ENCODE measurements at places on chromosomes 11 and 22.
A peak's percentile ranks its signal among the peaks of the same experiment; 100 is the strongest.

GRCh38 chr22:24975813-24976341 lies 23.4 kb downstream of the KIAA1671 start:
- DNase-seq = no peak

GRCh38 chr11:70092959-70093715 lies 15.0 kb downstream of the ANO1 start:
- DNase-seq = no peak

- no peak for DNase-seq
Observed at GRCh38 chr11:109291553-109291952, 130.4 kb upstream of the C11orf87 start.

DNA sequence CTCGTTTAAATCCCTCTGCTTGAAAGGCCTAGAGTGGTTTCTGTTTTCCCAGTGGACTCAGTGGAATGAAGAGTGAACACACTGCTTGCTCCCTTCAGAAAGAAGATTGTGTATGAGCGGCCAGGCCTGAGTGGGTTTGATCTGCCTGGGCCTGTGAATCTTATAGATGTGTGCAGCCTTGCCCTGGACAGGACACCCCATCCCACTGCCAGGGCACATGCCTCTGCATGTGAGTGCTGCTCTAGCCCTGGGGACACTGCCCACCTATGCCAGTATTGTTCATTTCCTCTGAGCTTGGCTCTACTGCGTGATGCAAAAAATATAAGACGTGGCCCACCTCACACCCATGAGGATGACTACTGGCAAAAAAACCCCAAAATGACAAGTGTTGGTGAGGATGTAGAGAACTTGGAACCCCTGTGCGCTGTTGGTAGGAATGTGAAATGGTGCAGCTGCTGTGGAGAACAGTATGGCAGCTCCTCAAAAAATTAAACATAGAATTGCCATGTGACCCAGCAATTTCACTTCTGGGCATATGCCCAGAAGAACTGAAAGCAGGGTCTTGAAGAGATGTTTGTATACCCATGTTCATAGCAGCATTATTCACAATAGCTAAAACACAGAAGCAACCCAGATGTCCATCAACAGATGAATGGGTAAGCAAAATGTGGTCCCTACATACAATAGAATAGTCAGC lies 27.3 kb upstream of the NECTIN1 start:
- DNase-seq = no peak

GRCh38 chr11:134252346-134253187 lies 585 bp downstream of the THYN1 start:
- peak; percentile 40 for DNase-seq

- DNase-seq = no peak
Observed at GRCh38 chr22:36480941-36481392, 473 bp downstream of the TXN2 start.

DNA sequence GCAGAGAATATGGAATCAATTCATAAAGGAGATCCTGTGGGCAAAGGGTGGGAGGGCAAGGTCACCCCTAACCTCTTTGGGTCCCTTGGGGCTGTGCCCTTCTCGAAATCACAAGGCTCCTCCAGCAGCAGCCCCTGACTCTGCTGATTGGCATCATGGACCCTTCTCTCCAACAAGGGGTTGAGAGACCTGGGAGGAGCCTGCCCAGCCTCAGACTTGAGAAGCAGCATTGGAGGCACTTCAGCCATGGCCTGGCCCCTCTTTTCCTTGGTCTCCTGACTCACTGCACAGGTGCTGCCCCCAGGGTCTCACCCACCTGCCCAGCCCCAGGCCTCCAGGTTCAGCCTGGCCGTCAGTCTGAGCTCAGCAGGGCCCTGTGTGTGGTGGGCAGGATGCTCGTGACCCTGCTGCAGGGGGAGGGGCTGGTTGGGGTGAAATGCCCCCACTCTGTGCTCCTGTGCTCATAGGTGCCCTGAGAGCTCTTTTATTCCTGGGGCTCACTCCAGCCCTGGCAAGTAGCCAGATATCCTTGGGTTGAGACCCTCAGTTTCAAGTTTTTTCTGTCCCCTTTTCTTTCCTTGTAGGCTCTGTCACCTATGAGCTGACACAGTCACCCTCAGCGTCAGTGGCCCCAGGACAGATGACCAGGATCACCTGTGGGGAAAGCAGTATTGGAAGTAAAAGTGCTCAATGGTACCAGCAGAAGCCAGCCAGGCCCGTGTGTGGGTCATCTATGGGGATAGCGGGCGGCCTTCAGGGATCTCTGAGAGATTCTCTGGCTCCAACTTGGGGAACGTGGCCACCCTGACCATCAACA lies 110.8 kb downstream of the GGTLC2 start:
- DNase-seq = no peak

GRCh38 chr22:48319321-48320047 lies 1508.2 kb downstream of the BRD1 start:
- no peak for DNase-seq

DNA sequence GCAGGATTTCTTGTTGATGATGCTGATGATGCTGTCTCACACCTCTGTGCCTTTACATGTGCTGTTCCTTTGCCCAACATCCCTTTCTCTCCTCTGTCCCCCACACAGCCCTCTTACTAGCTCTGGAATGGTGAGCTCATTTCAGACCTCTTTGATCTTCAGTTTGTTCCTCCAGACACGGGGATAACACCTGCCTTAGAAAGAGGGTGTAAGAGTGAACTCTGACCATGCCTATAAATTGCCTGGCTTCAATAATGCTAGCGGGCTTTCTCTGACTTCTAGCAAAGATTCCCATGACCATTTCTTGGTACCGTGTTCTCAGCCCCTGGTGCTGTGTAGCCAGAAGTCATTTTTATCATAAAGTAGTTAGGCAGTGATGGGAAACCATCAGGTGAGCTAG lies 55.9 kb upstream of the DRD2 start:
- DNase-seq = no peak

DNA sequence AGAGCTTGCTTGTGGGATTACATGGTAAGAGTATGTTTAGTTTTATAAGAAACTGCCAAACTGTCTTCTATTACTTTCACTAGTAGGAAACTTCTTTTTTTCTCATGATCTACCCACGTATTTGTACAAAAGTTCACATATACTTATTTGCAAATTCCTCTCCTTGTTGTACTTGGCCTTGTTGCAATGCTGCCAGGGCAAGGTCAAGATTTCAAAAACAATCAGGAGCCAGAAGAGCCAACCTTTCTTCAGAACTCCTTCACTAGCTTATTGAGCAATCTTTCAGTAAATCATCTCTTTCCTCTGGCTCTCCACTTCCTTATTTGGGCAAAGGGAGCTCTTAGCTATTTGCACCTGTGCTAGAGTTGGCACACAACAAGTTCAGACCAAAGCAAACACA lies 9.7 kb downstream of the SRSF8 start:
- no peak for DNase-seq

DNA sequence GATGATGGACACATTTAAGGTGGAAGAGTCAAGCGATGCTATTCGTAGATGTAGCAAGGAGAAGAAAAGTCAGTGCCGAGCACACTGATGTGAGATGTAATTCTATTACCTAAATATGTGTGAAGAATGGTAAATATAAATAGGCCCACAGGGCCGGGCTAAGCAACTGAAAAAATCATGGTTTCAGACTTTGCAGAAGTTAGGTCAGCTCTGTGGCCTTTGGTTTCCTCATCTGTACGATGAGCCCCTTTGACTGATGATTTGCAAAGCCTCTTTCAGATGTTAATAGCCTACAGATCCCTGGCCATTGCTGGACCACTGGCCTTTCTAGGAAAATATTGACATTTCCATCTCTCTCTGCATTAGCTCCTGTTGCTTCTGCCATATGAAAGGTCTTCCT lies 570.8 kb downstream of the OPCML start:
- no peak for DNase-seq

DNA sequence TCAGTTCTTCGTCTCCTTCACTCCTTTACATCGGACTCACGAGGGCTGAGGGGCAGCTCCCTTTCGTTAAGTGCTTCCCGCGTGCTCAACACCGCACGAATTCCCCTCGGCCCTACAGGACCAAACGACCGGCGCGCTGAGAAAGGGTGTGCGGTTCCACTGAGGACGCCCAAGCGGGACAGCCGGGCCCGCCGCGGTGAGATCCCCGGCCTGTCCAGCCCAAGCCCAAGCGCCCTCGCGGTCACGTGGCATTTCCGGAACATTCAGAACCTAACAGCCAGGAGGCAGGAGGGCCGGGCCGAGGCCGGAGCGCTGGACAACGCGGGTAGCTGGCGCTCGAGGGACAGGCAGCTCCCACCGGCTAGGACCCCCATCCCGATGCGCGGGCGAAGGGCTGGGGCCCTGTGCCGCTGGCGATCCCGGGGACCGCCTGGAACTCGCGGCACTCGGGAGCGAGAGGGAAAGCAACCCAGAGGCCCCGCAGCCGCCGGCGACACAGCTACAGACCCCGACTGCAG lies 737 bp upstream of the STIP1 start:
- peak; percentile 72 for DNase-seq

- DNase-seq = no peak
Observed at GRCh38 chr11:103676413-103676812, 360.0 kb upstream of the DDI1 start.

DNA sequence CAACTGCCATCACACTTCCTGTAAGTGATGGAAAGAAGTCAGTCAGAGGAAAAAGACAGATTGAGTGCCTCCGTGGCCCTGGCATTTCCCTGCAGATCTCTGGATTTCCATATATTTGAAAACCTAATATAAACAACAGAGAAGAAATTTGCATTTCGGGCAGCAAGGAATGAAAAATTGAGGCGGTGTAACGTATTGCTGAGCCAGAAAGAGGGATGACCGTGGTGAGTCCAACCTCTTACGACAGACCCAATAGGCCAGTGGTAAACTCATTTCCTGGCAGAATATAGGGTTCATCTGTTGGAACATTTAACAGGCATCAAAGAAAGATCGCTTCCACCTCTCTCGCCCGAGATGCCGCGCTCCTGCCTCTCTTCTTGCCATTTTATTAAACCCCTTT lies 336.5 kb downstream of the MIAT start:
- DNase-seq = no peak

GRCh38 chr11:110176366-110177085 lies 83.3 kb downstream of the ZC3H12C start:
- no peak for DNase-seq

DNA sequence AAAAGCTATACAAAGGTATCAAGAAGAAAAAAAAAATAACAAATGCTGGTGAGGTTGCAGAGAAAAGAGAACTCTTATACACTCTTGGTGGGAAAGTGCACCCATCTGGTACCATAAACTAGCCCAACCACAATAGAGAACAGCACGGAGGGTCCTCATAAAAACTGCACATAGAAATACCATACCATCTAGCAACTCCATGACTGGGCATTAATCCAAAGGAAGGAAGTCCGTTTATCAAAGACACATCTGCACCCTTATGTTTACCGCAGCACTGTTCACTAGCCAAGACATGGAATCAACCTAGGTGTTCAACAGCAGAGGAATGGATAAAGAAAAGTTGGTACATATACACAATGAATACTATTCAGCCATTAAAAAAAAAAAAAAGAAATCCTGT lies 10.8 kb upstream of the CLDN5 start:
- DNase-seq = no peak

DNA sequence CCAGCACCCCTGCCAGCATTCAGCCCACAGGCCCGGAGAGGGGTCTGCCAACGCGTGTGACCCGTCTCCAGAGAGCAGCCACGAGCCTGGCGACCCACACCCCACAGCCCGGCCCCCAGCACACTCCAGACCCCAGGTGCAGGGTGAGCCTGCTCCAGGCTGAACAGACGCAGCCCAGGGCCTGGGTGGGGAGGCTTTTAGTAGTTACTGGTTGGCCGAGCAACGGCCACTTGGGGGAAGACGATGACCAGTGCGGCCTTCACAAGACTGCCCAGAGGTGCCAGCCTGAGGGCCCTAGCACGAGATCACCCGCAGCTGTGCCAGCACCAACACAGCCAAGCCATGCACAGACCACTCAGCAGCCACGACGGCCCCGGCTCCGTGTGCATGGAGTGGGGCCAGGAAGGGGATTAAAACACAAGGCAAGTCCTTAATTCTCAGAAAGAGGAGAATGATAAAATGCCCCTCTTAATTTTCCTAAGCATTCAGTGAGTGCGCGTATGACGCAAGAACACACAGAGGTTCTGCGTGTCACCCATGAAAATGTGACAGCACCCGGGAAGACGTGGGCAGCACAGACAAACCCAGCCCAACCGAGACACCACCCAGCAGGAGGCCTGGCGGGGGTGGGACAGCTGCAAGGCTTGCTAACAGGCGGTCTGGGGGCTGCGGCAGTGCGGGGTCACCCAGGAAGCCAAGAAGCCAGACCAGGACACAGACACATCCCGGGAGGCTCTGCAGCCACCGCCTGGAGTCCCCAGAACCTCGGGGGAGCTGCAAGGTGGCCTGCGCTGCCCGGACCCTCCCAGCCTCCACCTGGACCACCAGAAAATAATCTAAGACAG lies 47.6 kb downstream of the BRD1 start:
- DNase-seq = no peak

GRCh38 chr22:39184586-39185577 lies 32.4 kb upstream of the CBX7 start:
- peak; percentile 81 for DNase-seq

- DNase-seq = no peak
Observed at GRCh38 chr11:429391-429790, 12.4 kb downstream of the ANO9 start.

GRCh38 chr11:38345286-38345685 lies 1747.2 kb upstream of the RAG2 start:
- DNase-seq = no peak

DNA sequence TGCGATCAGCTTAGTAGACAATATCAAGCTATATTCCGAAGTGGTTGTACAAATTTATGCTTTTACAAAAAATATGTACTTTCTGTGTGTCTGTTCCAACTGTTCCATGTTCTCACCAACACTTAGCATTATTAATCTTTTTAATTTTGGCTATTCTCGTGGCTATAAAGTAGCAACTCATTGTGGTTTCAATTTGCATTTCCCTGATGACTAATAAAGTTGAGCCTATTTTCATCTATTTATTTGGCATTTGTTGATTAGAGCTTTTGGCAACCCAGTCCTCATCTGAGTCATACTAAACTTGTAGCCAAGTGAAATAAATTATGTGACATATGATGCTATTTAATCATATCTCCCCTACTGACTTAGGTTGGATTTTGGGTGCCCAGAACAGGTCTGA lies 115.9 kb downstream of the FBXO7 start:
- DNase-seq = no peak

DNA sequence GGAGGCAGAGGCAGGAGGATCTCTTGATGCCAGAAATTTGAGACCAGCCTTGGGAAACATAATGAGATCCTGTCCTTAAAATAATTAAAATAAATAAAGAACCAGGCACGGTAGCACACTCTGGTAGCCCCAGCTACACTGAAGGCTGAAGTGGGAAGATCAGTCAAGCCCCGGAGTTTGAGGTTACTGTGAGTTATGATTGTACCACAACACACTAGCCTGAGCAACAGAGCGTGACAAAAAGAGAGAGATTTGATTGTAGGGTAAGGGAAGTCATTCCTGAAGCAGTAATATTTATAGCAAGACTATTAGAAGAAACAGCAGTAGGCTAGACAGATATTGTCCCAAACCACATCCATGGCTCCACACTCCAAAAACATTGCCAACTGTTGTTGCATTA lies 1408.4 kb upstream of the TENM4 start:
- no peak for DNase-seq

GRCh38 chr11:66015454-66015881 lies 3.7 kb downstream of the CST6 start:
- DNase-seq = peak; percentile 84
